ENCODE measurements at places on chromosomes 11 and 22. TPM values are rescaled to one million over a fixed set of nuclear protein-coding genes. Genes with fewer than 3 reads are reported as not detected.

Gene MMP11
- 1.2 TPM for total RNA-seq

DNA sequence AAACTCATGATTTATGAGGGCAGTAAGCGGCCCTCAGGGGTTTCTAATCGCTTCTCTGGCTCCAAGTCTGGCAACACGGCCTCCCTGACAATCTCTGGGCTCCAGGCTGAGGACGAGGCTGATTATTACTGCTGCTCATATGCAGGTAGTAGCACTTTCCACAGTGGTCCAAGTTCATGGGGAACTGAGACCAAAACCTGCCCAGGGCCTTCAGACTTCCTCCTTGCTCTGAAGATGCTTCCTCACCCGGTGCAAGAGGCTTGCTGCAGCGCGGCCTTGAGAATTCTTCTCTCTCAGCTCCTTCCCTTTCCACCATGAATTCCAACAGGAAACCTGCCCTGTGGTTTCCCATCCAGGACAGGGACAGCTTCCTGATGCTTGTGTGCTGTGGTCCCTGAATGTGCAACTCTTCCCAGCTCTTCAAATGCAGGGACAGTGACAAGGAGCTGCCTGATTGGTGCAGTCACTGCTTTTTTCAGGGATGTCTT lies 53.9 kb downstream of the GGTLC2 start:
- DNase-seq, result no peak

- DNase-seq, result no peak
Observed at GRCh38 chr11:332651-333480, 12.2 kb upstream of the IFITM3 start.

- DNase-seq, result no peak
Observed at GRCh38 chr11:60942219-60942618, 9.8 kb downstream of the SLC15A3 start.

- DNase-seq, result no peak
Observed at GRCh38 chr22:30402028-30402765, 5.4 kb downstream of the SEC14L2 start.

DNA sequence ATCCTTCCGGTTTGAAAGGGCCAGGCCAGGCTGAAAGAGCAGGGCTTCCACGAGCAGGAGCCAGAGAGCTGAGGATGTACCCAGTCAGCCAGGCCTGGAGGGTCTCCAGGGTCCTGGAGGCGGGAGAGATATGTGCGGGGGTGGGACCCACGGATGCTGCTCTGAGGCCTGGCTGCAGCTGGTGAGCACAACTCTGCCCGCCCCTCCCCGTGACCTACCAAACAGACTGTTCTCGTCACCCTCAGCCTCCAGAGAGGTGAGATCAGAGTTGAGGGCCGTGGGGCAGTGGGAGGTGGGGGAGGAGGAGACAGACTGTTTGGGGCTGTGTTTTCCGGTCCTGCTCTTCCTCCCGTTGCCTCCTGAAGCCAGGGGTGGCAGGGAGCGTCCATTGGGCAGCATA lies 42.2 kb downstream of the TRIOBP start:
- DNase-seq, result no peak

DNA sequence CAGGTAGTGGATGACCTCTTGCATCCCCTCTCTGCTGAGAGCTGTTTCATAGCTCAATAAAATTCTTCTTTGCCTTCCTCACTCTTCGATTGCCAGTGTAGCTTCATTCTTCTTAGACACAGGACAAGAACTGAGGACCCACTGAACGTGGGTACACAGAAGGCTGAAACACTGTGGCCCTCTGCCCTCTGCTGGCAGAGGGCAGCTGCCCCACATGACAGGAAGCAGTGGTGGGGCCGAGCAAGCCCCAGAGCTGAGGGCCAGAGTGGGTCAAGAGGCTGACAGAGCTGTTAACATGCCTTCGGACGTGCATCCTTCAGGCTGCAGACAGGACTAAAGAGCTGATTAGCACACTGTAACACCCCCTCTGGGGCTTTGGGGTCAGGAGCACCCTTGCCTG lies 15.6 kb downstream of the SMC1B start:
- no peak for DNase-seq

DNA sequence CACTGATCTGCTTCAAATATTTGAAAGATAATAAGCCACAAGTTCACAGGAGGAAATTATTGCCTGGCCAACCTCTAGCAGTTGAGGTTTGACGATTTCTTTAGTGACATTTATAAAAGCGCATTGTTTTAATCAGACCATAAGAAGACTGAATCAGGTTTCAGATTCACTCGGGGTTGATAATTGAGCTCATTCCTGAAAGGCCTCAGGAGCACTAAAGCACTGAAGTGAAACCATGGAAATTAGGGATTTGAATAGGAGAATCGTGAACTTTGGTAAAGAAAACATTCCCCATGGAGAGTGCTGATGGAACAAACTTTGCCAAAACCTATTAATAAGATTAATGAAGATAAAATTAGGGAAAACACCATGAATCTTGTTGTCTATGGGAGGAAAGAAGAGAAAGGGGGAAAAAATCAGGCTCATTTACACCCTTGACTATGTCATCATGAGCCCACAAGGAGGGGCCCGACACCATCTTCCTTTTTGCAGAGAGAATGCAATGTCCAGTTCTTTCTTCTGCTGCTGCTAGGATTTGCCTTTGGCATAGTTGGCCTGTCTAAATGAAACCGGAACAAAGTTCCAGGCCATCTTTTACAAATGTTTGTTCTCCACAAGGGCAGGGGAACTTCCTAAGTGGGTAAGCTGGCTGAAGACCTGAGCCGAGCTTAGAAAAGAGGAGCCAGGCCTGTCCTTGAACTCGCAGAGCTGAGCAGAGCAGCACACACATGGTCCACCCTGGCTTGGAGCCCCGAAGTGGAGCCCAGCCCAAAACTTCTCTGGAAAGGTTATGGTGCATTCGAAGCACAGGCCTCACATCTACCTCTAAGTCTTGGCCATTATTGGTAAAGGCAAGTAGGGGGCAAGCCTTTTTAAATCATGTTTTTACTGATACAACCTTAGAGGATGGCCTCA lies 56.1 kb upstream of the EIF3M start:
- DNase-seq, result no peak

DNA sequence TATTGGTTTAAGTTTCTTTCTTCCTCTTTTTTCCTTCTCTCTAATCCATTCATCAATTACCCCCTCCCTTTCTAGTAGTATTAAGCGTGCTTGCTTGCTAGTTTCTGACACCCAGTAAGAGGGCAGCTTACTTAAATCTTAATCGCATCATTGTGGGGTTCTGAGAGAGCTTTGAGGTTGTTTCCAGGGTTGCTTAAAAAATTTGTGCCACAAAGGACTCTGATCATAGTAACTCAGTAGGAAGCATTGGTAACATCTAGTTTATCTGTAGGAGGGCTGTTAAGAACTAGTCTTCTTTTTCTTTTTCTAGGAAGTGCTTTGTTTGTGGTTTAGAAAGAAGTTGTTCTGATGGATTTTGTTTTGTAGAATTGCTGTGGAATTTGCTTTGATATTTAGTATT lies 45.3 kb downstream of the TMEM135 start:
- DNase-seq, result no peak

- DNase-seq, result no peak
Observed at GRCh38 chr11:32200136-32200847, 109.4 kb downstream of the RCN1 start.
